ENCODE measurements at places on chromosomes 7 and 10.

DNA sequence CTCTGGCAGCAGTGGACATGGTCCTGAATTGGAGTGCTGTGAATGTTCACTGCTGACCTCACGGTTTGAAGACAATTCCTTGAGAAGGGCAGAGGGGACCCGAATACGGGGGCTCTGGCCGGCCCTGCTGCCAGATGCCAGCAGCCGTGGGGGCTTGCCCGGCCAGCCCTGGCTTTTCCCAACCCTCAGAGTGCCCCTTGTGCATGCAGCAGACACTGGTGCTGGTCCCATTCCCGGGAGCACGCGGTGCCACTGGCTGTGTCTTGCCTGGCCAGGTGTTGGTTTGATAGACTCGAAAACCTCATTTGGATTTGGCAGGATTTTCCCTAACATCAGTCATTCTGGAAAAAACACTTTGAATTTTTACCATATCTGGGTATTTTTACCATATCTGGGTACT is 49.1 kb downstream of the LHPP start:
- no peak for DNase-seq

- DNase-seq, result no peak
These were observed 99.4 kb downstream of the CTNNA3 start for GRCh38 chr10:67596641-67597040.

- DNase-seq, result no peak
These were observed 60.5 kb downstream of the GATA3 start for GRCh38 chr10:8114741-8115617.

GRCh38 chr10:88092973-88093372 is 229.5 kb downstream of the PTEN start:
- no peak for DNase-seq

DNA sequence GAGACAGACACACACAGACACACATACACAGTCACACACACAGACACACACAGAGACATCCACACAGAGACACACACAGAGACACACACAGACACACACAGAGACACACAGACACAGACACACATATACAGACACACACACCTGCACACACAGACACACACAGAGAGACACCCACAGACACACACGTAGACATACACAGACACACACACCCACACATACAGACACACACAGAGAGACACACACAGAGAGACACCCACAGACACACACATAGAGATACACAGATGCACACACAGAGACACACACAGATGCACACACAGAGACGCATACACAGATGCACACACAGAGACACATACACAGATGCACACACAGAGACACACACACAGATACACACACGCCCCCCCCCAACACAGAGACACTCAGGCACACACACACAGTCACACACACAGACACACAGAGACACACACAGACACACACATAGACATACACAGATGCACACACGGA is 58.5 kb downstream of the GATA3 start:
- DNase-seq, result no peak

DNA sequence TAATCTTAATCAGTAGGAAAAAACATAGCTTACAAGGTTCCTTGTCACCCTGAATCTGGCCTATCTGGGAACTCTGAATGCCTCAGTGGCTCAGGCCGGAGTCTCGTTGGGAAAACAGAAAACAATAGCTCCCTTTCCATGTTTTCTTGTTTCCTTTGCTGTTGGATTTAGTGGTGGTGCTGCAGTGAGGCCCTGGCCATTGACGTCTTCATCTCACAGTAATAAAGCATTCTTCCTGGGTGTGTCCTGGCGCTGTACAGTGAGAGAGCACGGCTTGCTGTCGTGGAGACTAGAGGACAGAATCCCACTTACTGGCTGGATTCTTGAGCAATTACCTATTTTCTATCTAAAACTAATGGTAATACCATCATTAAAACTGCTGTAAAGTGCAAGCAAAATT is 1.3 kb upstream of the SPOCK2 start:
- no peak for DNase-seq

DNA sequence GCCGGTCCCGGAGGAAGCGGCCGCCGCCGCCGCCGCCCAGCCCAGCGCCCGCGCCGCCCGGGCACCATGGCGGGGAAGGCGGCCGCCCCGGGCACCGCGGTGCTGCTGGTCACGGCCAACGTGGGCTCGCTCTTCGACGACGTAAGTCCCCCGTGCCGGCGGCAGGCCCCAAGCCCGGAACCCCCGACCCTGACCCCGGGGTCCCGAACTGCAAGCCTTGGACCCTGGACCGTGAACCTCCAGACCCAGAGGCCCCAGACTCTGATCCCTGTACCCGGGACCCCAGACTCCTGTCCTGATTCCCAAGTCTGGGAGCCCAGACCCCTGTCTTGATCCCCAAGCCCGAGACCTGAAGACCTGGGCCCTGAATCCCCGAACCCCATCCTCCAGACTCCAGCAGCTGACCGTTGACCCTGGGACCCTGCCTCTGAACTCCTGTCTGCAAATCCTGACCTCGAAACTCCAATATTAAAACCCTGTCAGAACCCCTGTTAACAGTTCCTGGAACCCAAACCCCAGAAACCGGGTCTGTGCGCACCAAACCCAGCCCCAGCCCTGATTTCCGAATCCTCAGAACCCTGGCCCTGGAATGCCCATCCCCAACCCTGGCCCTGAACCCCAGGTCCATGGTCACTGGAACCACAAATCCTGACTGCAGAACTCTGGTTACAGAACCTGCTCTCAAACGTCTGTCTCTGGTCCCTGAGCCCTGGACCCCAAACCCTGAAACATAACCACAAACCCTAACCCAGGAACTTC is 623 bp downstream of the INPP5A start:
- DNase-seq, result no peak

- DNase-seq, result no peak
These were observed 181.1 kb upstream of the NFE2L3 start for GRCh38 chr7:25970911-25971310.

DNA sequence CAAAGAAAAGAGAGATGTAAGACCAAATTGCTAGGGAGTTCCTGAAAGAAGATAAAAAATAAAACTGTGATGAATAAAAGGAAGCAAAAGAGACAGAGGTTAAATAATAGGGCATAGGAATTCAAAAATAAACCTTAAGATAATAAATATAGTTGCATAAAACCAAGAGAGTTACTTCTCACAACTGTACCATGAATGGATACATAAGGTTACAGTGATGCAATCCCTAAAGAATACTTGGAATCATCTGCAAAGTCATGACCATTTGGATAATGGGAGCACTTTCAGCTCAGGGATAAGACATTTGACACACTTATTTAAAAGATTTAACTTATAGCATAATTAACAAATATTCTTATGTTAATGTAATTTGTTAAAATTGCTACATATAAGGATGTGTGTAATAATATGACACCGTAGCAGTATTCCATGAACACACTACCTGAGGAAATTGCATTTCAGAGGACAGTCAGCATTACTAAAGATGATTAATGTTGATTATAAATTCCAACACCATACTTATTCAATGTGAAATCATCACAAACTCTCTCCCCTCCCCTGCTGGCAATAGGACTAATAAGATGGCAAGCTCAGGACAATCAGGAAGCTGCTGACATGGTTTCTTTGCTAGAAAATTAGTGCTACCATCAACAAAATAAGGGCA is 202.1 kb upstream of the AKR1E2 start:
- no peak for DNase-seq

GRCh38 chr10:50470345-50470744 is 153.4 kb downstream of the SGMS1 start:
- DNase-seq, result no peak

DNA sequence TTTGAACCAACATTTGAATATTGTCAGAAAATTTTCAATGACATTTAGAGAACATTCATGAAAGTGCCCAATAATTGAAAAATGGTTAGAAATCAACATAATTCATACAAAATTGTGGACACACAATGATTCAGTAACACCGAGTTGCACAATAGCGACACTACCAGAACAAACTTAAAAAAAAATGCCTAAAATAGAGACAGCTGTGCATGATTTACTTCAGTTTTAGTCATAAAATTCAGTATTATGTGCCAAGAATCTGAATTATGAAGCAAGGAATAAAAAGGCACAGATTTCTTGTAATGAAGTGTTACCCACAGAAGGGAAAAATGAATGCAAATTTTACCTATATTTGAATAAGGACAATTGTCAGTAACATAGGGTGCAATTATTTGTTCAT is 396.0 kb downstream of the SEMA3D start:
- DNase-seq, result no peak

- DNase-seq, result no peak
These were observed 42.8 kb upstream of the RHOBTB1 start for GRCh38 chr10:60986791-60987190.

- DNase-seq, result peak; percentile 53
These were observed 30.6 kb downstream of the WDR37 start for GRCh38 chr10:1086787-1087186.

- DNase-seq, result peak; percentile 58
These were observed 609.4 kb upstream of the PCDH15 start for GRCh38 chr10:55410415-55410885.

- DNase-seq, result no peak
These were observed 221.3 kb downstream of the PAXIP1 start for GRCh38 chr7:154781369-154782303.

DNA sequence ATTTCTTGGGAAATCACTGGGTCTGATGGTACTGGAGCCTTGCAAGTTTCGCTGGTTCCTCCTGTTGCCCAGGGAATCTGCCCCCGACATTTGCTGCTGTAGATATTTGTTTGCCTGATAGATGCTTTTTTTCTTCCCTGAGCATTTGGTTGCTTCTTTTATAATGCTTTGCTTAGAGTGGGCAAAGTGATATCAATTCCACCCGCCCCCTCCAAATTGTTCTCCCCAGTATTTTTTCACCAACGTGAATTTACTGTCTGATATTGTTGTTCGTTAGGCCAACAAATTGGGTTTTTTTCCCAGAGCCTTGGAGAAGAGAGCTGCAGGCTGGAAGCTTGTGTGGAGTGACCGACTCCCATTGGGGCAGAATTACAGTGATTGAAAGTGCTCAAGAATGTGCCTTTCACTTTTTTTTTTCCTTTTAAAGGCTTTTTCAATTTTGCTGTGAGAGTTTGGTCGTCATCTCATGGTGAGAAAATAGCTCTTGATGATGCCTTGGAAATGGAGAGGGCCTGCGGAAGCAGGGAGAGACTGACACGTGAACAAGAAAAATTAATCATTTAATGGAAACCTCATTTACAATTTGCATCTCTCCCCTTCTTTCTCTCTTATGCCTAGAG is 2.5 kb downstream of the GRK5 start:
- DNase-seq, result no peak

GRCh38 chr10:26215396-26215934 is 1.1 kb upstream of the GAD2 start:
- no peak for DNase-seq

- no peak for DNase-seq
These were observed 40.5 kb upstream of the RABGEF1 start for GRCh38 chr7:66699998-66700397.

- no peak for DNase-seq
These were observed 23.8 kb upstream of the RPA3 start for GRCh38 chr7:7742223-7742622.

DNA sequence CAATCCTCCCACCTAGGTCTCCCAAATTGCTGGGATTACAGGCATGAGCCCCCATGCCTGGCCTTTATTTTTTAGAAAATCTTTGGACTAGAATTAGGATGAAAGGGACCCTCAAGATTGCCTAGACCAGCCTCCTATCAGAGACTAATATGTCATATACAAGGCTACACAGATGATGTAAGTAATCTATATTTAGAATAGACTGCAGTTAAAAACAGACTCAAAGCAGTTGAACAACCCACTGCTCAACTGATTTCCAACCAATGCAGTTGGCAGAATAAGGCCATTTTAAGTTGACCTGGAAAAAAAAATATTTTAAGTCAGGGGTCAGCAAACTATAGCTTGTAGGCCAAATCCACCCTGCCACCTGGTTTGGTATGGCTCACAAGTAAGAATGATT is 27.7 kb downstream of the PSPH start:
- no peak for DNase-seq

DNA sequence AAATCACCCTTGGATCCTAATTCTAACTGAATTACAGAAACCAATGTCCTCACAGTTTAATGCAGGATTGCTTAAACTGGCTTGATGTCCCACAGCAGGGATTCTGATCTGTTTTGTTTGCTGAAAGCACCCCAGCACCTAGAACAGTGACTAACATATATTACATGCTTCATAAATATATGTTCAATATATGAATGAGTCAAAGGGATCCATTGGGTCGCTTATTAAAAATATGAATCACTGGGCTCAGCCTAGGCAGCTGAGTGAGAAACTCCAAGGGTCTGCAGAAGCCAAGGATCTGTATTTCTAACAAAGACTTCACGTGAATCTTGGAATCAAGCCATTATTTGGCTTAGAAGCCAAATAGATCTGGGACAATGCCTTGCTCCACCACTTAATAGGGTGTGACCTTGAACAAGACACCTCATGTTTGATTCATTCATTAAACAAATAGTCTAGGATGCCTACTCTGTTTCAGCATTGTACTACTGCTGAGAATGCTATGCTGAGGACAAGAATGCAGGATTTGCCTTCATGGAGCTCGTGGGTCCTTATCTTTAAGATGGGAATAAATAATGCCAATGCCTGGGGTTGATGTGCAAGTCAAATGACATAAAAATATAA is 103.4 kb upstream of the DLX6 start:
- no peak for DNase-seq

DNA sequence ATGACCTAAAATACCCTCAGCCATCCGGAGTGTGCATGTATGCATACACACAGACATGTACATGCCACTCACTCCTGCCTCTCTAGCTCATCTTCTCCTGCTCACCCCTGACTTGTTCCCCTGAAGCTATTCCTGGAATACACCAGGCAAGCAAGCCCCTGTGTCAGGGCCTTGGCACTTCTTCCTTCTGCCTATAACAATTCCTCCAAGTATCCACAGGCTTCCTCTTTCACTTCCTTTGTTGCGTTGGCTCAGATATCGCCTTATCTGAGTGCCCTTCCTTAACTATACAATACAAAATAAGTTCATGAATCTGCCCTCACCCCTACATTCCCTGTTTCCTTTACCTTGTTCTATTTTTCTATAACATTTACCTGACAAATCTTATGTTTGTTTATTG is 88.8 kb downstream of the NOD1 start:
- DNase-seq, result no peak

- DNase-seq, result no peak
These were observed 30.2 kb downstream of the CHN2 start for GRCh38 chr7:29224726-29225125.

GRCh38 chr10:11831520-11831951 is 8.4 kb downstream of the PROSER2 start:
- DNase-seq, result no peak

Data from posterior cingulate gyrus (tissue), 11 donors.